ENCODE measurements at places on chromosomes 11 and 22.

GRCh38 chr11:125351033-125351867, 144.8 kb downstream of the FEZ1 start:
- no peak for DNase-seq

GRCh38 chr11:115219376-115219775, 284.8 kb downstream of the CADM1 start:
- DNase-seq: no peak

GRCh38 chr11:110376711-110377324, 52.9 kb upstream of the FDX1 start:
- peak; percentile 86 for DNase-seq

DNA sequence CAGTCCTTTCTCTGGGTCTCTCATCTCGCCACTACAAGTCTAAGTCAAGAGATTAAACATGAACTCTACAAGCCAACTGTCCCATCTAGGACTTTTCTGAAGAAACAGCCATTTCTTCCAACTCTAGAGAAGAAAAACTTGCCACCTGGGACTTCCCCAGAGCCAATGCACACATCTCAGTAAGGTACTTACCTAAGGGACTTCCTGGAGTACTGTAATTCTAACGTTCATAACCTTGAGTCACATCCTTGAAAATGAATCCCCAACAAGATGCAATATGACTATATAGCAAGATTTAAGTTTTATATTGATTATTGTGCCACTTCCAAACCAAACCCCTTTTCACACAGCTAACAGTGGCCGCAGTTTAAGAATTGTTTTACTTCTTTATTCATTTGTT, 11.9 kb upstream of the ISX start:
- DNase-seq: no peak

DNA sequence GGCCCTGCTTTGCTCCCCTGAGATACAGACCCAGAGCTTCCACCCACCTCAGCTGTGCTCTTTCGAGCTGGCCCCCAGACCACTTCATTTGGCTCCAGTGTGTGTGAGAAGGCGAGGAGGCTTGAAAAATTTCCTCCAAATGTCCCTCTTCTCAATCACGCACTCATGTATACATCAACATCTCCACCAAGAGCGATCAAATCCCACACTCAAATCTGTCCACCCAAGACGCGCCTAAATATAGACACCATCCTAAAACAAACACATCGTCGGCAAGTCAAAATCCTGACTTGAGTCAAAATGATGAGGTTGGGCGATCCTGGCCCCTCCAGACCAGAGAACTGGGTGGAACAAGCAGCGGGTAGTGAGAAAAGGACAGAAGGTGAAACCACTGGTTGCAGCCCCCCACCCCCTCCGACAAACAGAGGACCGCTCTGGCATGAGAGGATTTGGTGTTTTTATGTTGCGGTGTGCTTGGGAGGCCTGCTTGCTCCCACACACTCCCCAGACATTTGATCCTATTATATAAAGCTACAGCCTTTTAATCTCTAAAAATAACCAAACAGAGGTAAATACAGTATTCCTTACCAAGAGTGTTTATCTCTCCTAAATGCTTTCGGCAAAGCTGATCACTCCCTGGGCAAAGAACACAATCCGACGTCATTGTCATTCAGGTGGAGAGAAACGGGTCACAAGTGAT, 10.2 kb downstream of the MN1 start:
- no peak for DNase-seq

GRCh38 chr11:27184458-27185312, 144.1 kb downstream of the BBOX1 start:
- DNase-seq: peak; percentile 30

- no peak for DNase-seq
These were observed 127.9 kb downstream of the BUD13 start for GRCh38 chr11:116644941-116645305.

Measured in HCEC 1CT (cell line).